ENCODE measurements at places on chromosomes 4 and X.

GRCh38 chr4:150337734-150338133, 244.2 kb upstream of the MAB21L2 start:
- no peak for DNase-seq

DNA sequence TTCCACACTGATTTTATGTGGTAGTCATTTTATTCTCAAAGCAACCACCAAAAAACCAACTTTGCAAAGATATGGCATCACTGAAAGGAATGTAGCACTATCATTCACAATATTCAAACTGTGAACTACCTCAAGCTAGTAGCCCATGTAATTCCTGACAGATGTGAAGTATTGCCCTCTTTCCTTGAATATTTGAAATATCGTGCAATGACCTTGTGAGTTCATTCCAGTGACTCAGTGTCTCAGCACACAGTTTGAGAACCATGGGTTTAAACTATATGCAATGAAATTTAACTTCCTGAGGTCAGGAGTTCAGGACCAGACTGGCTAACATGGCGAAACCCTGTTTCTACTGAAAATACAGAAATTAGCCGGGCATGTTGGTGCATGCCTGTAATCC, 20.9 kb upstream of the IQCM start:
- DNase-seq, result no peak

DNA sequence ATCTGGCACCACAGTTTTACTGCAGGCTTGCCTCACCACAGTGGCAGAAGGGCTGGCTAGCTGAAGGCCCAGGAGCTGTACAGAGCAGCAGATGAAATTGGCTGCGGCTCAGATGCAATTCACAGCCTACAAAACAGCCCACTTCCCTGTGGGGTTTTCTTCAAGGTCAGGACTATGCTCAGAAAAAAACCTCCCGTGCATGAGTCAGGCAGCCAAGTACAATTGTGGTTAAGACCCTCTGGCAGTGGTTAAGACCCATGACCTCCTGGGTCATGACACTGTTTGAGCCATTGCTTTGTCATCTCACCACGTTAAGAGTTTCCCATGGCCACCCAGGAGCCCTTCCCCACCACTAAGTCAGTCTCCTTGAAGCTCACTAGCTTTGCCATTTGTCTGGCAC, 276.3 kb downstream of the HNRNPD start:
- DNase-seq, result no peak

- no peak for DNase-seq
Observed at GRCh38 chr4:11698846-11699590, 270.3 kb upstream of the HS3ST1 start.

DNA sequence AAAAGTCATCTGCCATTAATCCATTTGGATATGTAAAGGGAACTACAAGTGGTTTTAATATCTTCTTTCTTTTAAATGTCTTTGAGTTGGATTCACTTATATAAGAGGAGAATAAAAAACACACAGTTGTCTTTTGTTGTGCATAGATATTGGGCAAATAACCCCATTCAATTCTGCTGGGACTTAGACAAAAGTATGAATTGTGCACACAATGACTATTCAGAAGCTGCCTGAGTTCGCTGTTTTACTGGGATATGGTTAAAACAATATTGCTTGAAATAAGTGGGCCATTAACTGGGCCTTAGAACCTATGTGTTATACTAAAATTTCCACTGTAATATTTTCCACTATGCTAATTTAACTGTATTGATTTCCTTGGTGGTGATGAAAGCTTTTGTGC, 71.7 kb downstream of the PCYT1B start:
- no peak for DNase-seq

Measured in NCI-H1417 (cell line).